Stimulated activated CD8-positive, alpha-beta memory T cell treated with anti-CD3 and anti-CD28 coated beads, Interleukin-7, amount 100 ng/mL, for 1 hour (primary cell): ENCODE measurements at places on chromosomes 2 and 18.

- no peak for DNase-seq
Measured at GRCh38 chr2:231364961-231365810, 30.3 kb upstream of the B3GNT7 start.

DNA sequence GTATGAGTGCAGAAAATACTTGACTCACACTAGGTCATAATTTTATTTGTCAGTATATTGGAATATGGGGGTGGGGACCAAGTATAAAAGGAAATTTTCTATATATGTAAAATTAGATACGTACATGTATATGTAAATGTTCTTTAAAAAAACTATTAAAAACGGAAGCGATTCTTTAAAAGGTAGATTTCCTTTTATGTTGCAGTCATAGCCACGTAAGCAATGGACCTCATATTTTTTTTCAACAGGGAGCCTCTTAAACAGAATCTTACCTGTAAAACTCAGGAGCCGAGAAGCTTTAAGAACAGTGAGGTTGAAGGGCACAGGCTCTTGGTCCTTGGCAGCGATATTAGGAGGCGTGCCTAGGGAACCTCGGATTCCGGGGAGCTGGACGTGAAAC lies 3.3 kb downstream of the RHBDD1 start:
- no peak for DNase-seq

- DNase-seq: no peak
Measured at GRCh38 chr2:150043172-150043500, 444.3 kb downstream of the RND3 start.

DNA sequence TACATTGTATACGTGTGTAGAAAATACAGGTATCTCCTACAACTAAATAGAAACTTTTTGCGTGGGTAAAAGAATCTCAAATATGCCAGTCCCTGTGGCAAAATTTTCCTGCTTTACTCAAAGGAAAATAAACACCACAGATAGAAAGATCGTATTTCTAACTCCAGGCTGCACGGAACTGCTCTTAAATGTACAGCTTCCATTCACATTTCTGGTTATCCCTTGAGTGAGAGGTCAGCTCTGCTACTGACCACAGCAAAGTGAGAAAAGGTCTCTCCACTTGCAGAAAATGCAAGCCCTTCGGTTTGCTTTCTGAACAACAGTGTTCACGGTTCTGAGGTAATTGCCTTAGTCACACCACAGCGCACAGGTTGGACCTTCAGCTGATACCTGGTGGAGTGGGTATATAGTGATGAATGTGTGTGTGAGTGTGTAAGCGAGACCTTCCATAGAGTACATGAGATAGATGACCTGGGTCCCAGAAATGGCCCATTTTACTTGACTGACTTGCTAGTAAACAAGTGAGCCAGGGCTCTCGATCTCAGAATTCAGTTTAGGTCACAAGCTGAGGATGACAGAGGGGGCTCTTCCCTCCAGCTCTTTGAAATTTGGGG lies 52.1 kb downstream of the ALPK2 start:
- no peak for DNase-seq

GRCh38 chr2:11160731-11161455 lies 5.6 kb downstream of the SLC66A3 start:
- DNase-seq: no peak

DNA sequence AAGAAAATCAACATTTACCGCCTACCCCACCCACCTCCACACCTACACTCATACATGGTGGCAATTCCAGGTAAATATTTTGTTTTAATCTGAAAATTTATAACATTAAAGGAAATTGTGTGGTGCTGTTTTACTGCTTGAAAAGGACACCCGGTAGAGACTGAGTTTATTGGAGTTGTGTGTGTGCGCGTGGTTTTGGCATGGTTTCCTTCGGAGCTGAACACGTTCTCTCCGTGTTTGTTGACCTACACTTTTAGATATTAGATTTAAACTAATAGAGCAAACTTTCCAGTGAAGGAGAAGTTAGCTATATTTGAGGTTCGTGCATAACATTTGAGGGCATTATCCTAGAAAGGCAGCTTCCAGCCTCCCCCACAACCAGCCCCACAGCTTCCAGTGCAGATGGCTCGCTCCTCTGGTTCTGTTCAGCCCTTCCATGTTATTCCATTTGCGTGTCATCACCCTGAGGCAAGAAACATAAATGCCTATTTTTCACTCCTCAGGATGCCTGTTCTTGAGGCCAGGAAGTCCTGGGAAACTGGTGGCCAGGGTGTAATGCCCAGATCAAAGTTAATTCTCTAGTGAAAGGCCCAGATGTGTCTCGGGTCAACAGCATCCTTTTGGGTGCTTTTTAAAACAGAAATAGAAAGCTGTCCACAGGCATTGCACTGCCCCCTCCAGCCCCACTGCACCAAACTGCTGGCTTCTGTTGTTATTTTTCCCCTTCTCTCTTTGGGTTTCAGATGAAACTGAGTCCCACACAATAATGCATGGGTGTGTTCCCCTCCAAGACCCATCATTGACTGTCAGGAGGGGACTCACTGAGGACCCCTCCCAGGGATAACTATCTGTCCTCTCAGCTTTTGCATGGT lies 190.2 kb downstream of the SETBP1 start:
- no peak for DNase-seq

- DNase-seq: no peak
Measured at GRCh38 chr2:217912098-217913024, 90.4 kb downstream of the TNS1 start.

- DNase-seq: no peak
Measured at GRCh38 chr18:73549236-73549635, 598.4 kb downstream of the FBXO15 start.

GRCh38 chr2:220154304-220154703 lies 526.9 kb downstream of the SLC4A3 start:
- DNase-seq: no peak

DNA sequence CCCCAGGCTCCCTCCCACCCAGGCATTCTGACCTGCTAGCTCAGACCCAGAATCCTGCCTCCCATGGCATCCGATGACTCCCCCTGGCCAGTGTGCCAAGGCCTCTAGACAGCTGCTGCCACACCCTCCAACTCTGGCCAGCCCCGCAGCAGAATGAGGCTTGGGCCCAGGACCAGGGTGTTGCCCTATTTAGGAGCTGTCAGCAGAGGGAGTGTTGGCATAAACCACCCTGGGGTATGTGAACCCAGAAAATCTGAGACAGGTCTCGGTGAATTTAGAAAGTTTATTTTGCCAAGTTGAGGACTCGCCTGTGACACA lies 134.3 kb downstream of the KLHL29 start:
- DNase-seq: no peak

DNA sequence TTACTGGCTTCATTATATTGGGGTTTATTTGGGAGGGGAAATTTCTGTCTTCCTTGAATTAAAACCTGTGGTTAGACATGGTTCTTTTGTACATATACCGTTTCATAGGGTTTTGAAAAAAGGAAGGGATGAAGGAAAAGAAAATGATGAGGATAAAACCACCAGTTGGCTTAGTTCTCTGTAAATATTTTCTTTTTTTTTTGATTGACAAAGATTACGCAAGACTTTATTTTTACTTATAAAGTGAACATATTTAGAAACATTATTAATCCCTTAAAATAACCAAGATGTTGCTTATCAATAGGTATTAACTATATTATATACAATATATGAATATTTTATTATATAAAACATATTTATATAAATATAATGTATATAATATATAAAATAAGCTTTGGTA lies 45.1 kb upstream of the TUBA3E start:
- no peak for DNase-seq

- DNase-seq: no peak
Measured at GRCh38 chr18:41695441-41695840, 259.6 kb upstream of the PIK3C3 start.

GRCh38 chr2:150369862-150370261 lies 117.6 kb downstream of the RND3 start:
- no peak for DNase-seq

DNA sequence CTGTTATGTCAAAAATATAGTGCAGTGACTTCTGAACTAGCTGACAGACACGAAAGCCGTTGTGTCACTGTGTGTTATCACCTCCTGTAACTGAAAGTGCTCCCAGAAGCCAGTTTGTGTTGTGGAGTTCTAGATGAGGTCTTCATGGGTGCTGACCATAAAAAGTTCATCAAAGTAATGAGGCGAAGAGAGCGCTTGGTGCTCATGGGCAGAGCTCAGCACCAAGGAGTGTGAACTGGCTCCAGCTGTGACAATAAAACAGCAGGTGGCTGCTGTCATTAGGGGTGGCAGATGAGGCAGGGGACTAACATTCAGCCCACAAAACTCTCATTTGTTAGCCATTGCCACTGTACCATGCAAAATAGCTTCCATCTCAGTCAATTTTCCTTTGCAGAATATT lies 151.1 kb downstream of the ZNF407 start:
- no peak for DNase-seq

GRCh38 chr2:174711206-174711605 lies 53.1 kb downstream of the CHRNA1 start:
- DNase-seq: no peak

GRCh38 chr18:50839996-50840395 lies 20.2 kb upstream of the MRO start:
- no peak for DNase-seq

DNA sequence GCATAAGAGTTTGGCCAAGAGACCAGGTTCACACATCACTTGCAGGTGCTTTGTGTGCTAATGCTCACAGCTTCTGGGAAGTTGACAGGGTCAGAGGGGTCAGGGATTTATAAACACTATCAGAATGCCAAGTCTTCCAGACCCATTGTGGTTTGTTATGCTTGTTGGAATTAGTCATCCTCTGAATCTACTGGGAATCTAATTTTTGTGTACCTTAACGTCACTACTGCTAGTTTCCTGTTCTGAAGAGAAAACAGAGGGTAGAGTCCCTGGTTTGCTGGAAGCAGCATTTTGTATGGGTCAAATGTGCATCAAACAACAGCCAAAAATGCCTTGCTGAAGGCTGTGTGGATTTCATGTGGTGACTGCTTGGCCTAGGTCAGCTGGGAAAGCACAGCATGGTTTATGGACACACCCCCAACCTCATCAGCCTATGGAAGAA lies 33.3 kb downstream of the ANTXR1 start:
- no peak for DNase-seq
